ENCODE measurements at places on chromosomes 2 and 18. TPM values are rescaled to one million over a fixed set of nuclear protein-coding genes. Genes with fewer than 3 reads are reported as not detected.

WBP1 gene
- 21.4 TPM for total RNA-seq

GAD1 gene
- total RNA-seq, result 15.7 TPM

FZD7 gene
- 1.9 TPM for total RNA-seq

ZNF512 gene
- total RNA-seq, result 56.5 TPM

SLC4A1AP gene
- 25.6 TPM for total RNA-seq

LINC00305 gene
- total RNA-seq, result not detected

PRKAG3 gene
- not detected for total RNA-seq

SPDYA gene
- total RNA-seq, result 0.16 TPM

DSG4 gene
- total RNA-seq, result not detected

KCNJ3 gene
- not detected for total RNA-seq

Data from K562 (cell line).